ENCODE measurements at places on chromosomes 11 and 22.
A peak's percentile ranks its signal among the peaks of the same experiment; 100 is the strongest.

GRCh38 chr11:66976028-66976467 lies 944 bp downstream of the C11orf86 start:
- DNase-seq: peak; percentile 19

DNA sequence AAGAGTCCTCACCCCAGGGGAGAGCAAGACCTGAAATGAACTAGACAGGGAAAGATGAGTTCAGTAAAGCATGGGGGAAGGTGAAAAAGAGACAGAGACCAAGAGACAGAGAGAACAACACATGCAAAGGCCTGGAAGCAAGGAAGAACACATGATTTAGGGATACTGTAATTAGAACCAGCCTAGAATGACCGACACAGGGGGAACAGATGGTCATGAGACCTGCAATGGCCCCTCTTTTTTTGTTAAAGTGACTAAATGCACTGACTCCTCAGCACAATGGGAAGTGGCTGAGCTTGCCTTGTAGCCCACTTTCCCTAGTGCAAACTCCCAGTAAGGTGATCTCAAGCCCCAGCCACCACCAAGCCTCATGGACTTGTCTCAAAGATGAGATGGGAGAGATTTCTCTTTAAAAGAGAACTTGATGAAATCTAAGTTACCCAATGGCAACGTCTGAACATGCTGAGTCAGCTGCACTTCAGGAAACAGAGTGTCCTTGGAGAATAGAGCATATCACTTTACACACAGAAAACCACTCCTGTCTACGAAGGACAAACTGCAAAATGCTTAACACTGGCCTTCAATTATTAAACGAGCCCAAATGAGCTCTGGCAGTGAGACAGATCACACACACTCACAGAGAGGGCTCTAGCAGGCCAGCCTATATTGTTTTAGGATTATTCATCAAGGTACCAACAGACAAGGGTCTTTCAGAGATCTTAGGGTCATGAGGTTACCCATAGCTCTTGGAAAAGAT lies 91.0 kb downstream of the SERGEF start:
- DNase-seq: no peak

DNA sequence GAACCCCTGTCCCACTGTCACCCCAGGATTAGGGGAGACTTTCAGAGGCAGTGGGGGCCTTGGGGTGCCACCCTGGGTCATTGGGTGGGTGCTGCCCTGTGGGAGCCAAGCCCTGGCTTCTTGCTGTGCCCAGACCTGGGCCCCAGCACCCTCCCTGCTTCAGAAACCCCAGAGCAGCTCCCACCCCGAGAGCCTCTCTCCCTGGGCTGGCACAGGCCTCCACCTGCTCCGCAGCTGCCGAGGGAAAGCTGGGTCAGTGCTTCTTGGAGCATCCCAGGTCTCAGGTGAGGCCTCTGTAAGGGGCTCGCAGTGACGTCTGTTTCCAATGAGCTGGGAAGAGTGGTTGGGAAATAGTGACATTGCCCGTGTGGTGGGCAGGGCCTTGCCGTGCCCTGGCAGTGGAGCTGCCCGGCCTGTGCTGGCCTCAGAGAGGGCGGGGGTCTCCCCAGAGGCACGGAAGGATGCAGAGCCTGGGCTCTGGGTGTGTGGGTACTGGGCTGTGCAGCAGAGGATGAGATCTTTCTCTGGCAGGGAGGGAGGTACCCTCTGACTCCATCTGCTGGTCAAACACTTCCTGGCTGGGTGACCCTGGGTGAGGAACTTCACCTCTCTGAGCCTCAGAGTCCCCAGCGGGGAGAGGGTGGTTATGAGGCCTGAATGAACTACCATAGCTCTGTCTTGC lies 23.0 kb downstream of the C22orf23 start:
- no peak for DNase-seq

DNA sequence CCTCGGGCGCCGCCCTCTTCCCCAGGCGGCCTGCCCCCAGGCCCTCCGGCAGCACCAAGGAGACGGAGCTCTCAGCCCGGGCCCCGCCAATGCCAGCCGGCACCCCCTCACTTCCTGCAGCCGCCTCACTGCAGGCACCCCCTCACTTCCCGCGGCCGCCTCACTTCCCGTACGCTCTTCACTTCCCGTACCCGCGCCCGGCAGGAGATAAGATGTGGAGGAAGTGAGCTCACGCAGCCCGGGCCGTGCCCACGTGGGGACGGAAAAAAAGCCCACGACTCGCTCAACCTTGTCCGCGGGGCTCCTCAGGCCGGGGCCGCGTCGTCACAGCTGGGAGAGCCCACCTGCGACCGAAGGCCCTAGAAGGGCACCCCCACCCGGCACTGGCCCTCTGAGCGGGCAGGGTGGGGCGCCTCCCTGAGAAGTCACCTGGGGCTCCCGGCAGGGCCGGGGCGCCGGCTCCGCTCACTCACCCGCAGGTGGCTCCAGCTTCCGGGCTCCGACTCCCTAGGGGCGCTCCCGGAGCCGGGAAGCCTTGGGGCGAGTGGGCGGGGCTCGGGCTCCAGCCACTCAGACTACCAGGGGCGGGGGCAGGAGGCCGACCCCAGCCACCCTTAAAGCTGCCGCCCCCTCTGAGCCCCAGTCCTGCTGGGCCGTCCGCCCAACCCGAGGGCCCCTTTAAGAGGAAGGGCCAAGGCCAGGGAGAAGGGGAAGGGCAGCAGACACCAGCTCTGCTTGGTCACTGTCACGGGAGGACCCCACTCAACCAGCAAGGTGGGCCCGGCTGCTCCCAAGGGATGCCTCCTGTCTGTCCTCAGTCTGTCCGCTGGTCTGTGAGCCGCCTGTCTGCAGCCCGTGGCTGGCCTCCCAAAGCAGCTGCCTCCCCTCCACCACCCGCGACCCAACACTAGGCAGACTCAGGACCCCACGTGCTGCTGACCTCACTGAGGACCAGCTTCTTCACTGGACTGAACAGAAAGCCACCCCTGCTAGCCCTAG lies 31.4 kb downstream of the PISD start:
- peak; percentile 77 for DNase-seq

GRCh38 chr11:126163779-126164178 lies 47.7 kb downstream of the RPUSD4 start:
- no peak for DNase-seq

Measured in activated T-cell treated with anti-CD3 and anti-CD28 coated beads for 4 hours (primary cell).